ENCODE measurements at places on chromosomes 7 and 10.

GRCh38 chr10:44787480-44788075 is 123.6 kb upstream of the TMEM72 start:
- no peak for DNase-seq

- DNase-seq, result no peak
These were observed 89.7 kb upstream of the ZPBP start for GRCh38 chr7:50182759-50183158.

GRCh38 chr10:128062881-128063563 is 63.2 kb downstream of the MKI67 start:
- peak; percentile 75 for DNase-seq

DNA sequence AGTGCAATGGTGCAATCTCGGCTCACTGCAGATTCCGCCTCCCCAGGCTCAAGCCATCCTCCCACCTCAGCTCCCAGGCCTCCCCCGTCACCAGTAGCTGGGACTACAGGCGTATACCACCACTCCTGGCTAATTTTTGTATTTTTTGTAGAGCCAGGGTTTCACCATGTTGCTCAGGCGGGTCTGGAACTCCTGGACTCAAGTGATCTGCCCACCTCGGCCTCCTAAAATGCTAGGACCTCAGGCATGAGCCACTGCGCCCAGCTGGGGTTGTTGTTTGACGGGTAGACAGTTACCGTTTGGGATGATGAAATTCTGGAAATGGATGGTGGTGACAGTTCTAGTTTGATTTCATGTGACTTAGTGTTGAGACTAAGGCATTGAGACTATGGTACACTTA is 15.3 kb downstream of the CALML3 start:
- DNase-seq, result no peak
